ENCODE measurements at places on chromosomes 5 and 9.
A peak's percentile ranks its signal among the peaks of the same experiment; 100 is the strongest.

DNA sequence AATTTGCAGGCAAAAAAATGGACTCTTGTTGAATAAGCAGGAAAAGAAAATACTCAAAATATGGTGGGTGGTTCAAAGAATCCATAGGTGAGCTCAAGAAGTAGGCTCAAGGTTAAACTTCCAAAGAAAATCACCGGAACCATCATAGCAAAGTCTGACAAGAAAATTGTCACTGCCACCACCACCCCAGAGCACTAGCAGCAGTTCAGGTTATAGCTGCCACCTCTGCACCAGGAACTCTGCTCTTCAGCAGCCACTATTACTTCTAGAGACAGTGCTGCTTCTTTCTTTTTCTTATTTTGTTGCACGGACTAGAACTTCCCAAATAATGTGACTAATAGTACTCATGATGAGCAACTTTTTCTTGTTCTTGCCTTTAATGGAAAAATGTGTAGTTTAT, 70.3 kb downstream of the SPEF2 start:
- no peak for DNase-seq

DNA sequence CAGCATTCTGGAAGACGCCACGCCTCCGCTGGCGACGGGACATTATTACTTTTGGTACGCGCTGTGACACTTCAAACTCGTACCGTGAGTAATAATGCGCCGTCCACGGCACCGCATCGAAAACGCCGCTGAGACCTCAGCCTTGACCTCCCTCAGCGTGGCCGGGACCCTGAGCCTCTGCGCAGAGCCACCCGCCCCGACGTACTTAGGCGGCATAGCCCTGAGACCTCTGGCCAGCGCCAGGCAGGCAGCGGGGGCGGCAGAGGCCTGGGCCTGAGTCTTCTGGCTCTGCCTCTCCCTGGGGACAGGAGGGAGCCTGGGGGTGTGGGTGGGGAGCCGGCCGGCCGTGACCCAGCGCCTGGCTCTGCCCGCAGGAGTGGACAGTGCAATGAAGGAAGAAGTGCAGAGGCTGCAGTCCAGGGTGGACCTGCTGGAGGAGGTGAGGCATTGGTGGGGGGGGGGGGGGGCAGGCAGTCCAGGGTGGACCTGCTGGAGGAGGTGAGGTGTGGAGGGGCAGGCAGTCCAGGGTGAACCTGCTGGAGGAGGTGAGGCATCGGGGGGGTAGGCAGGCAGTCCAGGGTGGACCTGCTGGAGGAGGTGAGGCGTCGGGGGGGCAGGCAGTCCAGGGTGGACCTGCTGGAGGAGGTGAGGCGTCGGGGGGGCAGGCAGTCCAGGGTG, 8.0 kb downstream of the EGFL7 start:
- DNase-seq, result no peak

DNA sequence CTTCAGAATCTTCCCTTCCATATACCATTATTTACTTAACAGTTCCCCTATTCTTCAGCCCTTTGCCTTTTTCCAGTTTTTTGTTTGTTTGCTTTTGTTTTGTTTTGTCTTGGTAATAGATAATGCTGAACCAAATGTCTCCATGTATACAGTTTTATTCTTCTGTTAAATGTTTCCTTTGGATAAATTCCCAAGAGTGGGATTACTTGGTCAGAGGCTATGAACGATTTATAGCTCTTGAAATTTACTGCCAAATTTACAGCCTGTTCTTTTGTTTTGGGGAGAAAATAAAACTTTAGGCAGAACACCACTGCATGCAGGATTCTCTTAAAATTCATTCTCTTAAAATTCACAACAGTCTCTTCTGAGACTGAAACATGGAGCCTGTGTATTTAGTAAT, 38.6 kb downstream of the NR4A3 start:
- DNase-seq, result no peak

DNA sequence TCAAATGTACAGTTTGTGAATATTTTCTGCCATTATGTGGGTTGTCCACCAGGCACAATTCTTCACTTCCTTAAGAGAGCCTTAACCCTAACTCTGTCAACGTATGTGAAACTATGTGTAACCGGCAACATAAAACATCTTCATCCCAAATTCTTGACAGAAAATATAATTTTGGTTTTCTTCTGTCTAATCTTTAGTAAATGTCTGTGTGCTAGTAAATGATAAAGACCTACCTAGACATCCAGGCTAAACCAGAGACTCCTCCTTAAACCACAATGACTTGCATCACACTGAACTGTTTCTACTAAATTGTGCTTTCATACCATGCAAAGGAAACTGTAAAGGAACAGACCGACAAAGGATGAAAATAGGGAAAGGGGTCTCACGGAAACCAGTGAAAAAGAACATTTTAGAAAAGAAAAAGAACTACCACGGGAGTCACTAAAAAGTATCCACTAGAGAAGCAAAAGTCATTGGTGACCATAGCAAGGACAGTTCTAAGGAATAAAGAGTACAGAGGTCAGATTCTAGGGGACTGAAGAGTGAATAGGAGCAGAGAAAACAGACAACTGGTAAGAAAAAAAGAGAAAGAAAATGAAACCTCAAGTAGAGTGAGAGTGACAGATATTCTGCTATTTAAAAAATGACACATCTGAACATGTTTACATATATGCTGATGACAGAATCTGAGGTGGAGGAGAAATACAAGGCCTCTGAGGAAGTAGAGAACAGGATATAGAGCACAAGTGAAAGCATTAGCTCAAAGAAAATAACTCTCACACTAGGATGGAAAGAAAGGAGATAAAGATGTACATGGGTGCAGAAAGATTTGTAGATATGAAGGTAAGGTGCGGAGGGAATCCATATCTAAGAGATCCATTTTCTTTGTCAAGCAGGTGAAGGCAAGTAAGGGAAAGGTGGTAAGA, 49.4 kb downstream of the FNIP1 start:
- no peak for DNase-seq

DNA sequence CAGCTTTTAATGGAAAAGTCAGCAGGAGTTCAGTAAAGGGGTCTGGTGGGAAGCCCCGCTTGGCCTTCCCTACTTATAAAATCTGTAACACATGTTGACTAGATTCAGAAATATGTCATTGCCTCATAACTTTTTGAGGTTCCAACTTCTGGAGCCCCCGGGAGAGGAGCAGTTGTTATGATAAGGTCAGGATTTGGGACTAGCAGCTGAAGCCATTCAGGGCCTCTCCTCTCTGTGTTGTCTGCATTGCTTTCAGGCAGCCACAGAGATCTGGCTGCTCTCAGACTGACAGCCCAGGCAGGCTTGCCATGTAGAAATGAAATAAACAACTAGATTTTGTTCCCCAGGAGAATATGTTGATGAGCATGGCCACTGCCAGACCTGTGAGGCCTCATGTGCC, 167.1 kb downstream of the RFK start:
- DNase-seq, result no peak

GRCh38 chr5:60843936-60844905, at the start of gene ELOVL7:
ELOVL7 (minus strand) TSS chr5:60844269; CDS start chr5:60787397, 56,872 bp downstream.
- peak; percentile 87 for DNase-seq
